HCEC 1CT (cell line): ENCODE measurements at places on chromosomes 7 and 10.
A peak's percentile ranks its signal among the peaks of the same experiment; 100 is the strongest.

DNA sequence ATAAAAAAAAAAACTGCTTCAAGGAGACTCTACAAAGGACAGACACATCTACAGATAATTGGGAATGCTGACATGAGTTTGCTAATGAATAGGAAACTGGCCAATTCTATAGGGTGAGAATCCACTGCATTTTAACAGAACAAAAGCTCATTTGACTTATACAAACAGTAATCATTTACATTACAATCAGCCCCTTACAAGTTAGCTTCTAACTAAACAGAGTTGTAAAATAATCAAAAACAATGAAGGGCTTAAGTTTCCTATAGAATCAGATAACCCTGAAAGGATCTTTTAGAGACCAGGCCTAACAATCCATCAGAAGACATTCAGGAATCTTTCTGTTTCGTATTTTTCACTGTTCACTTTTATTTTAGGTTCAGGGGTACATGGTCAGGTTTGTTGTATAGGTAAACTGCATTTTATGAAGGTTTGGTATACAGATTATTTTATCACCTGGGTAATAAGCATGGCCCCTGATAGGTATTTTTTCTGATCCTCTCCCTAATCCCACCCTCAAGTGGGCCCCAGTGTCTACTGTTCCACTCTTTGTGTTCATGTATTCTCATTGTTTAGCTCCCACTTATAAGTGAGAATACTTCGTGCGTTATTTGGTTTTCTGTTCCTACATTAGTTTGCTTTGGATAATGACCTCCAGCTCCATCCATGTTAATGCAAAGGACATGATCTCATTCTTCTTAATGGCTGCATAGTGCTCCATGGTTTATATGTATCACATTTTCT, 131.3 kb upstream of the NOBOX start:
- DNase-seq = no peak

GRCh38 chr10:4770801-4771553, 55.0 kb upstream of the AKR1E2 start:
- peak; percentile 99 for DNase-seq

- DNase-seq = no peak
Measured at GRCh38 chr7:80460857-80461256, 51.0 kb downstream of the GNAT3 start.

DNA sequence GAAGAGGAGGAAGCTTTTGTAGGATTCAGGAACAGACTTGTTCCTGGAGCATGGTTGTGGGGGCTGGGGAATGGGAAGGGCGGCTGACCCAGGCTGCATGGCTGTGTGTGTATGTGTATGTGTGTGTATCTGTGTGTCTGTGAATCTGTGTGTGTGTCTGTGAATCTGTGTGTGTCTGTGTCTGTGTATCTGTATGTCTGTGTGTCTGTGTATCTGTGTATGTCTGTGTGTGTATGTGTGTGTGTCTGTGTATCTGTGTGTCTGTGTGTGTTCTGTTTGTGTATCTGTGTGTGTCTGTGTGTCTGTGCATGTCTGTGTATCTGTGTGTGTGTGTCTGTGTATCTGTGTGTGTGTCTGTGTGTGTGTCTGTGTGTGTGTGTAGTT, 6.6 kb upstream of the STX1A start:
- DNase-seq = no peak

DNA sequence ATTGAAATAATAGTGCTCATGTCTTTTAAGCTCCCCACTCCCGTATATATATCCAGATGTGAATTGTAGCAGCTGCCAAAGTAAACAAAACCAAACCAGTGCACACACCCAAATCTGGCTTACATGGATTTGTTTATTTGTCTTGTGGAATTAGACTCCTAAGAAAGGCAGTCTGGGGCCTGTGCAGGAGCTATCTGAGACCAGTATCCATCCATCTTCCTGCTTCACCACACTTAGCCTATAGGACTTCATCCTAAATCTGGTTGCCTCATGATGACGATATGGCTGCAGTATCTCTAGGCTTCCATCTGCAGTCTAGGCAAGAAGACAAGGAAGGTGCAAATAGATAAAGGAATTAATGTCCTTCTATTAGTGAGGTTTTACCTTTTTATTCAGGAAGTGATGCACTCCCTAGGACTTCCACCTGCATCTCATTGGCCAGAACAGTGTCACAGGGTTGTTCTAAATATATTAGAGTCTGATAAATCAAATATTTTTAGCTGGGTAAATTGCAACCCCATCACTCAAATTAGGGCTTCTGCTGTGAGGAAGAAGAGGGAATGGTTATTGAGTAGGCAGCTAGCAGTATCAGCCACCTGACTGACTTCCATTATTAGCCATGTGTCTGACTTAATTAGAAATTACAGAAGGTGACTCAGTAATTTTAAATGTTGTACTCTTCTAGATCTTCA, 6.0 kb downstream of the WIPF3 start:
- DNase-seq = peak; percentile 34

- no peak for DNase-seq
Measured at GRCh38 chr7:135914346-135914745, 62.8 kb downstream of the MTPN start.

- DNase-seq = peak; percentile 73
Measured at GRCh38 chr7:130959743-130960207, 225.8 kb upstream of the KLF14 start.

DNA sequence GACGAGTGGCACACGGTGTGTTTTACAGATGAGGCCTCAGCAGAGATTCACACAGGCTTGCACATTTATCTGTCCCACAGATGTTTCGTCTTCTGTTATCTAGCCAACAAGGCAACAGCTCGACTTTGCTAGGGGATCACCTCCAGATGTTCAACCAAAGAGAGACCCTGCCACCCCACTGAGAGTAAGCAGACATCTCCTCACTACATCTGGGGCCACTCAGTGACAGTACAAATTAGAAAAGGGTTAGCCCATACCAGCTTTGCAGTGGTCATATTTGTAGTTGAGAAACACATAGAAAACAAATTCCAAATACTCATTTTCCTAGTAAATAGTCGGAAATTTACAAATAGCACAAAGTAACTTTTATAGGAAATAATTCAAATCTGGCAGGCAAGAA, 164.2 kb downstream of the HDAC9 start:
- no peak for DNase-seq

GRCh38 chr10:31028081-31028480, 3.6 kb downstream of the ZNF438 start:
- DNase-seq = no peak

GRCh38 chr7:107622429-107622828, 38.2 kb upstream of the SLC26A4 start:
- DNase-seq = peak; percentile 85

DNA sequence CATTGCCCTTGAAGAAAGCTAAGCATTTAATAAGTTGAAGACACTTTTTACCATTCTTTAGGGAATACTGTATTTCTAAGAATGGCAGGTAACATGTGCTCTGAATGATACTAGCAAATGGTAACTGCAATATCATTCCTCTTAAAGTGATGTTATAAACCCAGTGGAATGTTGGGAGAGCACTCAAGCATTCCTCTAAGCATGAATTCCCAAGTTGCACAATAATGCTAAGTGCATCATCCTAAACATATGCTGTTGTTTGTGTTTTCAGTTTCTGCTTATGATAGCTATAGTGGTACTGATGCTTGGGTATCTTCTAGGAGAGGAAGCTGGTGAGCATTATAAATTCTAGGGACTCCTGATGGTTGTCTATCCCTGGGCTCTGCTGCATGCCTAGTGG, 673.9 kb downstream of the PHTF2 start:
- peak; percentile 91 for DNase-seq

DNA sequence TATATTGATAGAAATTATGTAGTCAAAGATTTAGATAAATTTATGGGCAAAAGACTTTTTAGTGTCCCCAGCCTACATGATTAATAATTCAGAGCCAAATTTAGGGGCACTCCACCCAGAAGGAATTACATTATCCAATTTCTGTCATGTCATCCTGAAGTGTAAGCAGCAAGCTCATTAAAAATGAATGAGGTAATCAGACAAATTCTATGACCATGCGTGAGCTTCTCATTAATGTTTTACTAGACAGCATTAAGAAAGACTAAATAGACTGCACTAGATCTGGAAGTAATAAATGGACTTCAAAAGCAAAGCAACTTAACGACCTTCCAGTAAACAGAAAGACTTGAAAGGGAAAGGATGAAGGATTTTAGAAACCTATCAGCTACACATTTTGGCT, 22.7 kb upstream of the TRUB1 start:
- DNase-seq = no peak

DNA sequence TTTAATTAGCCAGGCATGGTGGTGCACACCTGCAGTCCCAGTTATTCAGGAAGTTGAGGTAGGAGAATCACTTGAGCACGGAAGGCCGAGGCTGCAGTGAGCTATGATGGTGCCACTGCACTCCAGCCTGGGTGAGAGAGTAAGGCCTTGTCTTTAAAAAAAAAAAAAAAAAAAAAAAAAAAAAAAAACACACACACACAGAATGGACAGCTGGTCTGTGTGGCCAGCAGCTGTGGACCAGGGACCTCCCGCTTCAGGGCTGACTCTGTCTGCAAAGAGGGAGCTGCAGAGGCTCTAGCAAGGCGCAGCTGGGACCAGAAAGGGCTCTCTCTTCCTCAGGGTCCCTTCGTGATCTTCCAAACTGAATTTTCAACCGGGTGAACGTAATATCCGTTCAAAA, 53.6 kb upstream of the DNAAF5 start:
- no peak for DNase-seq

- no peak for DNase-seq
Measured at GRCh38 chr7:69550991-69551390, 47.3 kb upstream of the AUTS2 start.

- no peak for DNase-seq
Measured at GRCh38 chr7:28729281-28729680, 228.8 kb downstream of the TRIL start.

GRCh38 chr10:70221030-70221429, 12.2 kb downstream of the PPA1 start:
- no peak for DNase-seq

- DNase-seq = no peak
Measured at GRCh38 chr10:71881647-71882355, 30.8 kb upstream of the PSAP start.

DNA sequence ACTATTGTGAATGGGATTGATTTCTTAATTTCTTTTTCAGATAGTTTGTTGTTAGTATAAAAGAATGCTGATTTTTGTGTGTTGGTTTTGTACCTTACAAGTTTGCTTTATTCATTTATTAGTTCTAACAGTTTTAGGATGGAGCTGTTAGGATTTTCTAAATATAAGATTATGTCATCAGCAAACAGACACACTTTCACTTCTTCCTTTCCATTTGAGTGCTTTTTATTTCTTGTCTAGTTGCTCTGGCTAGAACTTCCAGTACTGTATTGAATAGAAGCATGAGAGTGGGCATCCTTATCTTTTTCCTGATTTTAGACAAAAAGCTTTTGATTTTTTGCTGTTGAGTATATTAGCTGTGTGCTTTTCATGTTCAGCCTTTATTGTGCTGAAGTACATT, 81.5 kb downstream of the DNAH11 start:
- no peak for DNase-seq

DNA sequence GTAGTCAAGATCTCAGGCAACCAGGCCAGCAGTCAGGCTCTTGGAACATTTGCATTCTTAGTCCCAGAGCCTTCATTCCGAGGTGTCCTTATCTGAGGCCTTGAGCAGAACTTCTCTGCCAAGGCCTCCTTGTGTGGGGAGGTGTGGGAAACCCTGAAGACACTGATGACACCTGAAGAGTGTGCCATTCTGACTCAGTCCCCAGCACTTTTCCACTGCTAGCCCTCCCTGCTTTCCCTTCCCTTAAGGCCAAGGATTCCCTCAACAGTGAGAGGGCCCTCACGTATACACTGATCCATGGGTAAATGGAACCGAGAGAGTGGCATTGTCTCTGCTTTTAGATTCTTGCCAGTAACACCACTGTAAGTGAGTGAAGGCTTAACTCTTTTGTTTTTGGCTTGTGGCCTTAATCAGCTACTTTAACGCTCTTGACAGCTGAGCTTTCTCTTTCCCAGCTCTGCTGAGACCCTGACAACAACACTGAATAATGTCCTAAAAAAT, 30.3 kb downstream of the TRDMT1 start:
- DNase-seq = no peak

DNA sequence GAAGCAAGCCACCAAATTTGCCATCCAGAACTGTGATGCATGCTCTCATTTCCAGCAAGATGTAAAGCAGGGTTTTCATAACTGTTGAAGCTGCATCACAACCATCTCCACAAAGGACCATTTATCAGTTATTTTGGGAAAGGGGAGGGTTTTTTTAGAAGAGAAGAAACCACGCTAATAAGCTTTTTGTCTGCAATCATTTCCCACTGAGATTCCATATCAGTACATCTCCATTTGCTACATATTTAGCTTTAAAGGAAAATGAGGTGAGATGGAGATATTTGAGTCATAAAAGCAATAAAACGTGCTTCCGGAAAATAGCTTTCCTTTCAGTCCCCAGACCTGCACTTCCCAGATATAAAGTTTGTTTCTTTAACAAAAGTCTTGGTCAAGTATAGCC, 258.2 kb downstream of the FRMD4A start:
- no peak for DNase-seq

DNA sequence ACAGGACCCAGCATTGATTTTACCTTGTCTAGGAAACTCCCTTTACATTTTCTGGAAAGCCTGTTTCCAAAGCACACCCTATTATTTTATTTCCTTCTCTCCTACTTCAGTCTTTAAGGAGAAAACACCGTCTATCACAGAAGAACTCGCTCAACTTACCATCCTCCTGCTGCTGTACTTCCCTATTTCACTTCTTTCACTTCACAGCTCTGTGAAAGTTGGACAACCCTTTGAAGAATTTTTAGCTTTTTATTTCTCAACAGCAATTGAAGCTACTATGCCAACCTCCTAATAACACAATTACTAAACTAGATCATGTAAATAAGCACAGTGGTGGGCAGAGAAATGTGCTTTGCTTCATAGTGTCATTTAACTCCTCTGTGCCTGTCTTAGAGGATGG, 166.5 kb downstream of the TFEC start:
- no peak for DNase-seq

DNA sequence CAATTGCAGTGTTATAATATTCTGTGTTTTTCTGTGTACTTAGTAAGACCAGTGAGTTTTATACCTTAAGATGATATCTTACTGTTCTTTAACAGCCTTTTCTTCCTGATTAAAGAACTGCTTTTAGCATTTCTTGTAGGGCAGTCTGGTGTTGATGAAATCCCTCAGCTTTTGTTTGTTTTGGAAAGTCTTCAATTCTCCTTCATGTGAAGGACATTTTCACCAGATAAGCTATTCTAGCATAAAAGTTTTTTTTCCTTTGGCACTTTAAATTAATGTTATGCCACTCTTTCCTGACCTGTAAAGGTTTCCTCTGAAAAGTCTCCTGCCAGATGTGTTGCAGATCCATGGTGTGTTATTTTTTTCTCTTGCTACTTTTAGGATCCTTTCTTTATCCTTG, 1059.8 kb downstream of the LRMDA start:
- DNase-seq = no peak
